ENCODE measurements at places on chromosomes 2 and 18.

- no peak for DNase-seq
These were observed 89.9 kb upstream of the STON1 start for GRCh38 chr2:48440103-48440390.

DNA sequence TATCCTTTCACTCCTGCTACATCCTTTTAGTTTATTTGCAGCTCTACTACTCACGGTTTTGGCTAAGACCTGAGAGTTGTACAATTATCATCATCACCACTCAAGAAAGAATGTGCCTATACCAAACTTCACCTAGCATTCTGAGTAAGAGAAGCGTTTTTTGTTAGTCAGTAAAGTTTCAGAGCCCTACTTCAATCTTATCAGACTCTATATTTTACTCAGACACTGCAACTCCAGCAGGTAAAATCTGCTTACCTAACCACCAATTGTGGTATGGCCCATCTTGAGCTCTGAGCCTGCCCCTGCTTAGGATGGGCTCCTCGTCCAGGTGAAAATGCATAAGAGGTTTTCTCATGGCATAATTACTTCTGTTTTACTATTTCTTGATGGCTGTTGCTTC lies 37.1 kb downstream of the ICOS start:
- no peak for DNase-seq

- DNase-seq, result no peak
These were observed 15.2 kb upstream of the ITSN2 start for GRCh38 chr2:24375349-24376087.

DNA sequence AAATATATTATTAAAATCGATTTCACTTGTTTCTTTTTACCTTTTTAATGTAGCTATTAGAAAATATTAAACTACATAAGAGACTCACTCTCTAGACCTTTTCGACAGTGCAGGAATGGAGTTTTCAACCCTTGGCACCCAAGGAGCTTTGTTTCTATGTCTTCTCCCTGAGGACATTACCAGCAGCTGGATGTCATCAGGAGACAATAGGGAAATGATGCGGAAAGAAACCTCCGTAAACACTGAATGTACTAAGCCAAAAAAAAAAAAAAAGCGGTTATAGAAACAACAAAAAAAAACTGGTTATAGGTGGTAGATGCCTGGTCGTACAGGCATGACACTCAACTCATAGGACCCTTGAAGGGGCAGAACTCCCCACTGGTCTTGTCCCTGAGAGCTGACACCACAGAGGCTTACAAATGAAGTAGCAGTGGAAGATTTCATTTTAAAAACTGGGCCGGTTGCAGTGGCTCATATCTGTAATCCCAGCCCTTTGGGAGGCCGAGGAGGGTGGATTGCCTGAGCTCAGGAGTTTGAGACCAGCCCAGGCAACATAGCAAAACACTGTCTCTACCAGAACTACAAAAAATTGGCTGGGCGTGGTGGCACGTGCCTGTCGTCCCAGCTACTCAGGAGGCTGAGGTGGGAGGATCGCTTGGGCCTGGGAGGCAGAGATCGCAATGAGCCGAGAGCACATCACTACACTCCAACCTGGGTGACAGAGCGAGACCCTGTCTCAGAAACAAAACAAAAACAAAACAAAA lies 23.8 kb downstream of the THAP4 start:
- DNase-seq, result no peak

DNA sequence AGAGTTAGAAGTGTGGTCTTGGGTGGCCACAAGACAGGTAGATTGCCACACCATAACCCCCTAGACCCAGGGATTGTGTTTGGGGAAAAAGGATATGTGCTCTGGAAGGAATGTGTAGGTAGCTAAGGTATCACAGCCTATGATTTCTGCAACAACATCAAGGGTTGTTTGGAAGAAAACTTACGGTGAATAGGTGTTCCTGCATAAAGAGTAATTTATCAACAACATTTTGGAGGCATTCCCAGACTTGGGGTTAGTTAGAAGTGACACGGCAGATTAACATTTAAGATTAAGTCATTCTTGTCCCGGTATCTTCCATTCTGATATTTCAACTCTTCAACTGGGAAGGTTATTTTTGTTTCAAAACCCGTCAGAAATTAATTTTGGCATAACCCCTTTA lies 65.5 kb downstream of the SPP2 start:
- no peak for DNase-seq

DNA sequence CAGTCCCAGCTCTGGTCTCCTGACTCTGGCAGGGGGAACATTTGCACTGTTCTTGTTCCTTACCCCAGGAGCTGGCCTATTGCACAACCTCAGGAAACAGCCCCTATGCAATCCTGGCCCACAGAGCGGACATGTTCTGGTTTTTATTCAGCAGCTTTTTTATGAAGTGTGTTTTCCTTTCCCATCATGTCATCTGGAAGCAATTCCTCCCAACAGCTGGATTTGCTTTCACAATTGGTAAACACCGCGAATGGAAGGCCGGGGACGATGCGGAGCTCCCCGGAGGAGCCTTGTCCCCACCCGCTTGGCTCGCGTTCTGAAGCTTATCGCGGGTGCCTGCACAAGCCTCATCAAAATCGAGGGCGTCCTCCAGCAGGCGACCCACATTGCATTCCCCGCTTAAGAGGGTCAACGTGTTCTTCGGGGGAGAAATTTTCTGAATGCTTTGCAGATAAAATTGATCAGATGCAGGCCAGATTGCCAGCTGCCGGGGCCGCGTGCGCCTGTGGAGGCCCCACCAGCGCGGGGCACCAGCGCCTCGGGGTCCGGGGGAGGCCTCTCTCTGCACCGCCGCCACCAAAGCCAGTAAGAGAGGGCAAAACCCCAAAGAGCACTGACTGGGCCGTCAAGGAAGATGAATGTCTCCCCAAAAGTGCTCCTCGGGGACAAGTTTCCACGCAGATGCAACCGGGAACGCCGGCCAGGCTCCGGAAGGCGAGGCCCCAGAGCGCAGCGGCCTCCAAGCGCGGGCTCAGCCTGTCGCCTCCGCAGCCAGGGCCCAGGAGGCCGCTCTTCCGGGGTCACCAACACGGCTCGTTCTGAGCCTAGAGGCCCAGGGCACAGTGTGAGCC lies 60.3 kb upstream of the SP3 start:
- DNase-seq, result no peak

- DNase-seq, result no peak
These were observed 12.2 kb upstream of the ARL5A start for GRCh38 chr2:151840216-151841046.

DNA sequence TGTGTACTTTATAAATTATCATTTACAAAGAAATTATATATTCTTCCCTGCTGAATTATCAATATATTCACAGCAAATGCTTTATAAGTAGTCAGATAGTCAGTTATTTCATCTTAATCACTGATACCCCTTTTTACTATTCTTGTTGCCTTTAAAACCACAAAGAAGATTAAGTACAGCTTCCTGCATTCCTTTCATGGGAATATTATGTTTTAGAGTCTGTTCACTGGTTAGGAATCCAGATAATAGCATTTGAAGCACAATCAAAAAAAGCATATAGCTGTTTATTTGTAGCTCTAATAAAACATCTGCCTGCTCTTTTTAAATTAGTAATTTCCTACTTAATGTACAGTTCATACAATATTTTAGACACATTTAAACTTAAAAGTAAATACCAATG lies 508.9 kb downstream of the FBXO15 start:
- no peak for DNase-seq

DNA sequence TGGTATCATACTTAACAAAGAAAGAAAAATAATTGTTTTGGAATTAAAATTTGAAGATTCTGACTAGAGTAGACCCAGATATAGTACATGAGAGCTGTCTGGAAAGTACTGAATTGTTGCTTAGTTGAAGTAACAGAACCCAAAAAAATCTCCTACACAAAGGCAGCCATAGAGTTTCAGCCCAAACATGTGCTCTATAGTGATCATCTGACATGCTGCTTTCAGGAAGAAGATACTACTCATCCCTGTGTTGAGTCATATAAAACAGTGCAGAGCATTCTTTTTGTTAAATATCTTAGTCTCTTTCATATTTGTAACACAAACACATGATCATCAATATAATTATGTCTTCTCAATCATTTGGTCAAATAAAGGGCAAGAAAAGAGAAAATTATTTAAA lies 84.8 kb upstream of the PTPRM start:
- DNase-seq, result no peak

- no peak for DNase-seq
These were observed 319.1 kb downstream of the TRIB2 start for GRCh38 chr2:13035866-13036265.

GRCh38 chr2:29054430-29054829 lies 19.9 kb downstream of the PCARE start:
- DNase-seq, result no peak

GRCh38 chr18:48952287-48953103 lies 1.7 kb upstream of the SMAD7 start:
- peak; percentile 52 for DNase-seq

GRCh38 chr2:190867212-190867611 lies 13.4 kb upstream of the GLS start:
- DNase-seq, result no peak

- DNase-seq, result no peak
These were observed 80.3 kb downstream of the FARSB start for GRCh38 chr2:222575618-222576017.

DNA sequence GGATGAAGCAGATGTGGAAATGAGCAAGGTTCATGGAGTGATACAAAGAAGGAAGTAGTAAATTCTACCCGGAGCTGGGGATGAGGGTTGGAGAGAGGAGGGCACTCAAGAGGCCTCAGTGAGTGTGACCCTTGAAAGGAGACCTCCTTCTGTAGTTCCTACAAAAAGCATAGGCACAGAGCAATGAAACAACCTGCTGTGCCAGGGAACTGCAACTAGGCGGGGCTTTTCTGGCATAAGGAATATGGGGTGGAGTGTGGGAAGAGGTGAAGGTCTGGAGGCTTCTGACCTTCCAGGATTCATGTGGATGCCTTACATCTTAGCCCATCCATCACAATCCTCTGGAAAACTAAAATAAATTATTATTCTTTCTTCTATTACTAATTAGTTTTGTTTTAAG lies 25.5 kb upstream of the PGAP1 start:
- peak; percentile 11 for DNase-seq
